Astrocyte (in vitro differentiated cells and primary cell): ENCODE measurements at places on chromosomes 3 and 15. TPM values are rescaled to one million over a fixed set of nuclear protein-coding genes. Genes with fewer than 3 reads are reported as not detected.

- DNase-seq, result no peak
Measured at GRCh38 chr3:141350666-141351065, 17.6 kb upstream of the ZBTB38 start.

DNA sequence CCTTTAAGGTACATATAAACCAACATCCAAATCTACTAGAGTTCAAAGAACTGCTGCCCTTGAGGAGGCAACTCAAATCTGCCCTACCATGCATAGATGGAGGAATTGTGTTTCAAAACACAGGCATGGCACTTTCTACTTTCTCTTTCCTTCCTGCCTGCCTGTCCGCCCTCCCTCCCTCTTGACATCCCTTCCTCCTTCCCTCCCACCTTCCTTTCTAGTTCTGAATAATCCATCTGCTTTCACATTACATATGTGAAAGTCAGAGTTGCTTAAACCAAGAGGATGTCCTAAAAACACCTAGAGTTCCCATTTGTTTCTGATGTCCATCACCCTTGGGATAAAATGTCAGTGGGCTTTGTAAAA is 537.6 kb downstream of the FOXP1 start:
- DNase-seq, result no peak

GRCh38 chr3:3707858-3708768 is 91.1 kb upstream of the LRRN1 start:
- DNase-seq, result no peak

DNA sequence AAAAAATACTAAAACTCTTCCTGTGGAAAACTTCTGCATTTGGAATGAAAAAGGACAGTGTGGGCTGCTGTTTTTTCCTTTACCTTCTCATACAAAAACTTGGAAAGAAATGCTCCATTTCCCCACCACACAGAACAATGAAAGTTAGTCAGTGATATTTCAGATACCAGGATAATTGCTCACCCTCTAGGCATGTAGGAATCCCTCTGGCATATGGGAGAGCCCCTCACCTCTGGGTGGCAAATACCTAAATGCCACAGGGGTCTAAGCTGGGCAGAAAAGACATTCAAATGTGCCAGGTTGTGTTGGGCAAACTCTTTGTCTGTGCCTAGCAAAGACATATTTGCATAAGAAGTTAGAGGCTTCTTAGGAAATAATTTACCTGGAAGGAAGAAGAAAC is 560.3 kb upstream of the NR2F2 start:
- peak; percentile 54 for DNase-seq

GRCh38 chr15:95929232-95929846 is 401.2 kb upstream of the NR2F2 start:
- peak; percentile 52 for DNase-seq

The EBLN2 gene
- 3.1 TPM in 2 replicates for total RNA-seq

The C3orf49 gene
- total RNA-seq, result not detected in 2 replicates
